ENCODE measurements at places on chromosomes 3 and 15.

DNA sequence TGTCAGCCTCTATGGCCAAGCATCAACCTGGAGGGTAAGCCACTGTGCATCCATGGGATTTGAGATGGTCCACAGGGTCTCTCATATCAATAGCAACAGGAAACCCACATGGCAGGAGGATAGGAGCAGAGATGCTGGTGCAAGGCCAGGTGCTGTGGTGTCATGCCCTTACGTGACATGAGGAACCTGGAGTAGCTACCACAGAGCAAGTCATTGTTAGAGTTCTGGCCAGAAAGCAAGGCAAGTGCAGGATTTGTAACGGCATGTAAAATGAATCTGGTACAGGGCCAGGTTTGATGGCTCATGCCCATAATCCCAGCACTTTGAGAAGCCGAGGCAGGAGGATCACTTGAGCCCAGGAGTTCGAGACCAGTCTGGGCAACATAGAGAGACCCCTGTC, 14.8 kb upstream of the ZNF774 start:
- no peak for DNase-seq

DNA sequence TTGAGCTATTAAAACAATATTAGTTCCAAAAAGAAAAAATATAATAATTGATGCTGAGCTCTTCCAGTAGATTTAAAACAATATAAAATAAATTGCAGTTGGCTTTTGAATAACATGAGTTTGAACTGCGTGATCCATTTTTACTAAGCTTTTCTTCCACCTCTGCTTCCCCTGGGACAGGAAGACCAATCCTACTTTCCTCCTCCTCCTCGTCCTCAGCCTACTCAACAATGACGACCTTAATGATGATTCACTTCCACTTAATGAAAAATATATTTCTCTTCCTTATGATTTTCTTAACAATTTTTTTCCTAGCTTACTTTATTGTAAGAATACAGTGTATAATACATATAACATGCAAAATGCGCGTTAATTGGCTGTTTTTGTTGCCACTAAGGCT, 78.9 kb upstream of the THRB start:
- DNase-seq, result no peak

DNA sequence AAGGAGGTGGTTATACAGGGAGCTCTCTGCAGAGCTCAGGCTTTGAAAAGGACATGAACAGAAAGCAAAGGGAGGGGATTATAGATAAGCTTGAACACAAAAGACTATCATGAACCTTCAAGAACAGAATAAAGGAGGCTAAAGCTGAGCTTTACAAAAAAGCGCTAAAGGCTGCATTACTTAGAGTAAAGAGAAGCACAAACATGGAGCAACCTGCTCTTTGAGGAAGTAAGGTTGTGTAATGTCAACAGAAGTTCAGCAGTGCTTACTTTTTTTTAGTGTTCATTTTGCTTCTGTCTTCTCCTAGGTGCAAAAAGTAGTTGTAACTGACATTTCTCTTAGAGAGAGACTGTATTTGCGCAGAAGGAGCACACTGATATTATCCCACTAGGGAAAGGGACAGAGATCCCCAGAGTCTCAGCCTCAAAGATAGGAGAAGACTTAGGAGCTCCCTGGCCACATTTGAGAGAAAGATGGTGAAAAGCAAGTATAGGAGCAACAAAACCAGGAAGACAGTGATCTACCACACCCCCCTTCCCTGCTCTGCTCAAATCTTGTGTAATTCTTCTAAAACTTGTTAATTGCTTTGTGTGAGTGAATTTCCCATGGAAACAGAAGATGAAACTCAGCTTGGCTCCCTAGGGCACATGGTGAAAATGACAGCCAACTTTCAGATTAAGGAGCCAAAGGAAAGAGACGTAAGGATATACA, 54.7 kb downstream of the QTRT2 start:
- no peak for DNase-seq

GRCh38 chr3:14836049-14836468, 17.3 kb downstream of the FGD5 start:
- DNase-seq, result no peak

- DNase-seq, result no peak
Measured at GRCh38 chr3:56229311-56229710, 239.0 kb downstream of the ERC2 start.

DNA sequence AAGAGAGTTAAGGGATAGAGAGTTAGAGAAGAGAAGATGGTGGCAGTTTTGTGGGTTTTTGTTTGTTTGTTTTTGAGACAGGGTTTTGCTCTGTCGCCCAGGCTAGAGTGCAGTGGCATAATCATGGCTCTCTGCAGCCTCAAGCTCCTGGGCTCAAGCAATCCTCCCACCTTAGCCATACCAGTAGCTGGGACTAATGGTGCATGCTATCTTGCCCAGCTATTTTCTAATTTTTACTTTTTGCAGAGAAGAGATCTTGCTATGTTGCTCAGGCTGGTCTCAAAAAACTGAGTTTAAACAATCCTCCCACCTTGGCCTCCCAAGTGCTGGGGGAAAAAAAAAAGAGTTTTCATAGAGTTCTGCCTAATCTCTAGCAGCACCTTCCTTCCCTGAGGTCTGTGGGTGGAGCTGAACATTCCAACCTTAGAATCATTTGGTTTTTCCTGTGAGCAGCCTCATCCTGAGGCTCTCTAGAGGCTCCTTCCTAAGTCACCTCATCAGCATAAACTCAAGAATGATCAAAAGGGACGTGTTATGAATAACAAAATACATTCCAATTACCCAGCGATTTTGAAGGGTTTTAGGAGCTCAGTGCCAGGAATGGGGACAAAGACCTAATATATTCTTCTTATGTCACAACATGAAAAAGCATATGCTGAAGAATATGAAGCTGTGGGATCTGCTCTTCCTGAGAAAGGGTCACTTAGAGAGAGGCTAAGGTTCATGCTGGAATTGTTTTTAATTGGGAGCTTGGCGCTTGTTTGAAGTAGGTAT, 180.6 kb downstream of the LSAMP start:
- no peak for DNase-seq

- DNase-seq, result no peak
Measured at GRCh38 chr3:181278468-181279238, 289.1 kb upstream of the DNAJC19 start.

Measured in NCI-H1092 (cell line).